ENCODE measurements at places on chromosomes 6 and 20. TPM values are rescaled to one million over a fixed set of nuclear protein-coding genes. Genes with fewer than 3 reads are reported as not detected.

CLVS2 gene
- polyA plus RNA-seq = 0.04 TPM

BMP6 gene
- 1.1 TPM for polyA plus RNA-seq

EEF1A2 gene
- 1,012 TPM for polyA plus RNA-seq

GRCh38 chr6:113328886-113329381 lies 528.2 kb upstream of the MARCKS start:
- no peak for DNase-seq

- DNase-seq = peak; percentile 85
Observed at GRCh38 chr6:4664117-4664626, 112.0 kb upstream of the CDYL start.

- no peak for DNase-seq
Observed at GRCh38 chr20:19492116-19492515, 265.9 kb upstream of the RIN2 start.

GRCh38 chr6:44851176-44851575 lies 463.7 kb downstream of the CDC5L start:
- DNase-seq = no peak

- no peak for DNase-seq
Observed at GRCh38 chr20:4550740-4551139, 171.0 kb upstream of the PRND start.

GRCh38 chr20:57930351-57930750 lies 220.5 kb upstream of the PMEPA1 start:
- DNase-seq = no peak

- DNase-seq = no peak
Observed at GRCh38 chr6:8085053-8085511, 17.3 kb downstream of the EEF1E1 start.

Data from hindlimb muscle (tissue), 1 donor.